ENCODE measurements at places on chromosomes 11 and 22.
A peak's percentile ranks its signal among the peaks of the same experiment; 100 is the strongest.

GRCh38 chr11:47087801-47088200 lies 88.9 kb downstream of the ARFGAP2 start:
- no peak for DNase-seq

DNA sequence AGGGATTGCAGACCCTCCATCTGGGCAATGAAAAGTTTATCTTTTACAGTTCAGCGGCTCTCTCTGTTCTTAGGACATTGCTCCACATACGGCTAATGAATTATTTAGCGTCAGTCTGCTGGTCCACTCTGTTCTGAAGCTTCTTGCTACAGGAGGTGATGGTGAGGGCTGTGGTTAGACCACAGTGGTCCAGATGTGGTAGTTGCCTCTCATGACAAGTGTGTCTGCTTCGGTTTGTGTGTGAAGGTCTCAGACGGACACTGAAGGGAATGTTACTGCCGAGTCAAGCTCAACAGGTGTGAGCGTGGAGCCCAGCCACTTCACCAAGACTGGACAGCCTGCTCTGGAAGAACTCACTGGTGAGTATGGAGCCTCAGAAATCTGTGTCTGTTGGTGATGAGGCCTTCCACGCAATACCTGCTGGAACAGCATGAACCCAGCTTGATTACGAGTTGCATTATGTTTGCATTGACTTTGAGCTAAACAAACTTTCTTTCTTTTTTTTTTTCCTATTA lies 220.8 kb downstream of the DBX1 start:
- DNase-seq: no peak

- DNase-seq: no peak
These were observed 81.8 kb upstream of the NTM start for GRCh38 chr11:131288521-131289091.

DNA sequence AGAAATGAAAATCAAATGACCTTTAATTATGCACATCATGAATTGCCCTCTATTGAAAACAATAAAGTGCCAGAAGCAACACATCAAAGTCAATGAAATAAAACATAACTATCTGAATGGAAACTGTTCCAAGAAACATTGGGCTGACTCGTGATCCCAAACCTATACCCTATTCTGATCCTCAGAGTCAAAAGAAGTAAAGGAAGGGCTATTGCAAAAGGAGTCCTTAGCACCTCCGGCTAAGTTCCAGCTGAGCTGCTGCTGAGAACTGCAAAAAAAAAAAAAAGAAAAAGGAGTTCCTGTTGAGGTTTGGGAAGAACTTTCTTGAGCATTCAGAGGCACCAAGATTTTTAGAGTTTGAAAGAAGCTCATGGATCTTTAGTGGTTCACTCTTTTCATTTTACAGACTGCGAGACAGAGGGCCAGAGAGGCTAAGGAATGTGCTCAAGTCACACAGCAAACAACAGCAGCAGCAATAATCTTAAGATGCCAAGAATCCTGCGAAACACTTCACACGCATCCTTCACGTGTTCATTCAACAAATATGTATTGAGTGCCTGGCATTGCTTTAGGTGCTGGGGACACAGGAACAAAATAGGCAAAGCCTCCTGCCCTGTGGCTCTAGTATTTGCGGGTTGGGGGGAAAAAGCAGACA lies 841 bp upstream of the TMPRSS13 start:
- DNase-seq: no peak

DNA sequence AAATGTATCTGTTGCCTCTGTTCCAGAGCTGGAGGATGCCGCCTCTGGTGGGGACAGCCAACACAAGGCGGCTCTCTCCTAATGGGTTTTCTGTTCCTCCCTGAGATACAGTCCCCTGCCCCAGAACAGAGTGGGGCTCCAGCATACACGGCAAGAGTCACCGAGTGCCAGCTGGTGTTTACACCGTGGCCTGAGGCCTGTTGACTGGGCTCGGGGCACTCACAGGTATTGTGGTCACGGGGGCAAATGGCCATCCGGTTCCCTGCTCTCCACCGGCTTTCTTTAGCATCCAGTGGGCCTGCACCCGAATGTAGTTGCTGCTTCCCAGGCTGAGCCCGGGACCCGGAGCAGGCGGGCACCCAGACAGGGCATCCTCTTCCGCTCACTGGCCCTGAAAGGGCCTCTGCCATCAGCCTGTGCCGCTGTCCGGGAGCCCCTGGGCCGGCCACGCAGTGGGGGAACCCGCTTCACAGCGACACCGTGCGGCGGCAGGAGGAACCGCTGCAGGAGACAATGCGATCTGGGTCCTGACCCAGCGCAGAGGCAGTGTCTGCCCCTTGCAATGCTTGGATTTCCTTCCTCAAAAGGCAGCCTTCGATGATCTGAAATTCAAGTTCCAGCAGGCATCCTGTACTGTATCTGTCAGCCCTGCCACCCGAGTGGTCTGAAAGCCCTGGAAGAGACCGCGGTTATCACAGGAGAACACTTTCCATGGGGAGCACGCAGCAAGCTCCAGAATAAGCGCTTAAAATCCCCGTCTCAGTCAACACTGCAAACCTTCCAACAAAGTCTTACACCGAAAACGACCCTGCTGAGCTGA lies 859 bp upstream of the KRTAP5-5 start:
- peak; percentile 38 for DNase-seq

- DNase-seq: no peak
These were observed 12.1 kb downstream of the PRG3 start for GRCh38 chr11:57368845-57369232.

- DNase-seq: no peak
These were observed 61.4 kb downstream of the LIF start for GRCh38 chr22:30185129-30185528.

- DNase-seq: peak; percentile 99
These were observed 15.3 kb upstream of the MRTFA start for GRCh38 chr22:40651563-40652501.

DNA sequence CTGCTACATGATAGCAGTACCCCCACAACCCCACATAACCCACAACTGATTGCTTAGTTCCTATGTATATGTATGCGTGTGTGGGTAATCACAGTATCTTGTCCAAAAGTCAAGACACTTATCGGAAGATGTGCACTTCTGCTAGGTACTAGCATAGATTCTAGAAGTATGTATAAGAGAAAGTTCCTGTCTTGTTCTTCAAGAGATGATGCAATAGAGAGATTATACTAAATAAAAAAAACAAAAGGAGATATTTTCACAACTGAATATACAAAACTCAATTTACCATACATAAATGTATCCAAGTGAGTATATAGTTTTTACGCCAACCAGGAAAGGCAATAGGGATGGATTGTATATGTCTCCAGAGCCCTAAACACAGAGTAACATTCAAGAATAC lies 112.0 kb downstream of the FCHSD2 start:
- no peak for DNase-seq

- no peak for DNase-seq
These were observed 35.7 kb downstream of the SFI1 start for GRCh38 chr22:31532060-31532459.

- no peak for DNase-seq
These were observed 1249.3 kb downstream of the BRD1 start for GRCh38 chr22:48578138-48579042.

GRCh38 chr11:48116437-48117228 lies 100.0 kb upstream of the OR4B1 start:
- peak; percentile 36 for DNase-seq

DNA sequence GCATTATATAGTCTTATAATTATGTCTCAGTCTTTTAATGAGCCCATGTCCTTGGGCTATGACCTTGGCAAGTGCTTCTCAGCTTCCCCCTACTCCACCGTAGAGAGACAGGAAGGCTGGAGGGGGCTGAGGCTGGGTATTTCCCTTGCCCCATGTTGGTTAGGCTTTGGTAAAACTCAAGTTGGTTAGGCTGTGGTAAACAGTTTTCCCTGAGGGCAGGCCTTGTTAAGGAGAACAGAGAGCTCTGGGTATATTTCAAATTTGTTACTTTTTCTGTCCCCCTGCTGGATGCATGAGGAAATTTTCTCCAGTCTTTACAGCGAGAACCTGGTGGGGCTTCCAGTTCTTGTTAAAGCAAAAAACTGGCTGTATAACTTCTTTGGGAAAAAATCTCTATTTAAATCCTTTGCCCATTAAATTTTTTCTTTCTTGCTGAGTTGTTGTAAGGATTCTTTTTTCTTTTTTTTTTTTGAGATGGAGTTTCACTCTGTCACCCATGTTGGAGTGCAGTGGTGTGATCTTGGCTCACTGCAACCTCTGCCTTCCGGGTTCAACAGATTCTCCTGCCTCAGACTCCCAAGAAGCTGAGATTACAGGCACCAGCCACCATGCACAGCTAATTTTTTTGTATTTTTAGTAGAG lies 12.2 kb upstream of the DCHS1 start:
- DNase-seq: peak; percentile 43

GRCh38 chr11:131616481-131617140 lies 246.2 kb downstream of the NTM start:
- no peak for DNase-seq

DNA sequence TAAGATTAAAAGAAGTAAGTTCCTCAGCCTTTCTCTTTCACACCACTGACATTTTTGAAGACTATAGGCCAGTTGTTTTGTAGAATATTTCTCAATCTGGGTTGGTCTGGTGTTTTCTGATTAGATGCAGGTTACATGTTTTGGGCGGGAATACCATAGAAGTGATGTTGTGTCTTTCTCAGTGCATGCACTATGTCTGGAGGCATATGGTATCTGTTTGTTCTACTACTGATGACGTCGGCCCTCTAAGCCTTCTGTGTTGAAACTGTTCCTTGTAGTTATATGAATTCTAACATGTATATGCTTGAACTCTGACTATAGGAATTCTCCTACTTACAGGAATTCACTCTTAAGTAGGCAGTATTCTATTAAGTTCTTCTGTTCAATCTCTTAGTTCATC lies 21.6 kb downstream of the ZFTA start:
- DNase-seq: no peak

- DNase-seq: peak; percentile 75
These were observed at the start of gene HTR3A for GRCh38 chr11:113974741-113975470. HTR3A (plus strand) TSS chr11:113975108; CDS start chr11:113975326, 218 bp downstream.

DNA sequence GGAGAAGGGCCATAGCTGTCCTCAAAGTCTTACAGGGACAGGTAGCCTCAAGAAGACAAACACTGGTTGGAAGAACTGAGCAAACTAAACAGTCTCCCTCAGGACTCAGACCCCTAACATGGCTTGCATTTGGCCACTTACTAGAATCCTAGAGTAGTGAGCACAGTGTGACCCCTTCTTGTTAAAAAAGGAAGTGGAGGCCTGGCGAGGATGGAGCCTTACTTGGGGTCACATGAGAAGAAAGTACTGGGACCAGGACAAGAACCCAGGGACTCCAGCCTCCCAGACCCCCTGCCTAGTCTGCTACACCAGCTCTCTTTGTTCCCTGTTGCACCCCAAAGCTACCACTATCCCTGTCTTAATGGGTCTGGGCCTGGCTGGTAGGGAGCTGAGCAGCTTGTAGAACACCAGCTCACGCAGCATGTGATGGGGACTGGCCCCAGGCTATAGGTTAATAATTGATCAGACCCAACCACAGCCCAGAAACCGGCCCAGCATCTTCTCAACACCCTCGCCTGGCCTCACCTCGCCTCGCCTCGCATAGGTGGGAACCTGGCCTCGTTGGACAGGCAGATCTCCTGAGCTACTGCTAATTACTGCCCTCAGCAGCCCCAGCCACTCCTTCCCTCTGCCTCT lies 17.6 kb downstream of the DGAT2 start:
- no peak for DNase-seq

- no peak for DNase-seq
These were observed 483.4 kb upstream of the LARGE1 start for GRCh38 chr22:34403667-34404066.

- no peak for DNase-seq
These were observed 4.8 kb downstream of the TIMP3 start for GRCh38 chr22:32806296-32806695.
